RCC 7860 (cell line): ENCODE measurements at places on chromosomes 16 and 17.
A peak's percentile ranks its signal among the peaks of the same experiment; 100 is the strongest.

DNA sequence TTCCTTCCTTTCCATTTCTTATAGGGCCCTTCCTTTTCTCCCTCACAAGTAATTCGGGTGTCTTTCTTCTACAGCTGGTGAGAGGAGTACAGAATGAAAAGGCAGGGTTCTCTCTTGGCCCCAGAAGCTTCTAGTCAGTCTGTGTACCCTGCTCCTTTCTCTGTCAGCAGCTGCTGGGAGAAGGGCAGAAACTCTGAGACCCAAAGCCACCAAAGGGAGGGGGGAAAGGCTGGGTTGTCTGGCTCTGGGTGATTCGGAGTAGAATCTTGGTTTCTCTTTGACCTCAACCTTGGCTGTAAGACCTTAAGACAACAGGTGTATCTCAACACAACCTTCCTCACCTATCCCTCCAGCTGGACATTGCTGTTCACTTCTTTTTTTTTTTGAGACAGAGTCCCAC is 3.3 kb upstream of the NR1D1 start:
- DNase-seq = no peak

- no peak for DNase-seq
These were observed 116.7 kb downstream of the CACNG3 start for GRCh38 chr16:24372824-24373223.

- no peak for DNase-seq
These were observed 1048.8 kb upstream of the EEF2KMT start for GRCh38 chr16:6146356-6146755.

DNA sequence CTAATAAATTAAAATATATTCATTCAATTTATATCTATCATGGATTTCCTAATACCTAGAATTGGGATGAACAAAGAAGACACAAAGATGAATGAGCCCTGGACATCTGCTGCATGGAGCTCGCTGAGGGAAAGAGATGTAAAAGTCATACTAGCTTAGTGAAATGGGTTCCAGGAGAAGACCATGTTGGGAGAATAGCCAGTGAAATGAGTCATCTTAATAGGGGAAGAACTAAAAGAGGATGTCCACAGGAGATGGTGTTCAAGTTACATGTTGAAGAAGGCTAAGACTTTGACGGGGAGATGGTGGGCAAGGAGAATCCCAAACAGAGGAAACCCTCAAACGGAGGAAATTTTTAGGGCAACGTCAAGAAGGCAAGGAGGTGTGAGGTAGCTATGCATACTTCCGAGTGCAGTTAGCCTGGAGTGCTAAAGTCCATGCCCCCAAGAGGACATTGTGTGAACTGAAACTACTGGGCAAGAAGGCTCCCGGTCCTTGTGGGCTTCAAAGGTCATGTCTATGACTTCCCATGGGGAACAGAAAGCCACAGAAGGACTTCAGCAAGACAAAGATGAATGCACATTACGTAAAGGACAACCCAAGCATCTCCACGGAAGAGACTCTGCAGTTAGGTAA is 220.5 kb upstream of the CDH11 start:
- DNase-seq = no peak

GRCh38 chr17:78925662-78926555 is 722 bp upstream of the TIMP2 start:
- no peak for DNase-seq

- DNase-seq = no peak
These were observed at the start of gene ACE for GRCh38 chr17:63476854-63477479. Gene ACE, plus strand, starts transcription at chr17:63477061. Its CDS starts 34 bp downstream, at chr17:63477095.

GRCh38 chr17:37292429-37293139 is 83.2 kb upstream of the C17orf78 start:
- DNase-seq = no peak

DNA sequence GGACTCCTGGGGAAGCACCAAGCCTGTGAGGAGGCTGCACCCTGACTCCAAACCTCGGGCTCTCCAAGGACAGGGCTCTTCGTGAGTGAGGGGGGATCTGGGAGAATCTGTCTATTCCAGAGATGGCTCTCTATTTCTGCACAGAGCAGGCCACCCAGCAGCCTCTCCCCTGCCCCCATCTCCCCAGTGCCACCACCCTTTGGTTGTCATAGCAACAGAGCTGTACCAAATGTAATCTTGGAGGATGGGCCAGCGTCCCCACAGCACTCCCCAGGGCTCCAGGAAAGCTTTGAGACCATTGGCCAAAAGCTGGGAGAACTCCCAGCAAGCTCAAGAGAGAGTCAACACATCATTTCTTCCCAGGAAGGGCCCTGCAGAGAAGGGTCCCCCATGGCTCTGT is 49.3 kb downstream of the ABCC12 start:
- DNase-seq = no peak

- no peak for DNase-seq
These were observed 2.1 kb downstream of the SLC16A6 start for GRCh38 chr17:68288804-68289203.

GRCh38 chr17:3982113-3982512 is 17.9 kb upstream of the ATP2A3 start:
- DNase-seq = no peak

- DNase-seq = no peak
These were observed 33.5 kb upstream of the DNAH9 start for GRCh38 chr17:11564589-11565380.

GRCh38 chr17:60134396-60135150 is 15.2 kb upstream of the CA4 start:
- no peak for DNase-seq

DNA sequence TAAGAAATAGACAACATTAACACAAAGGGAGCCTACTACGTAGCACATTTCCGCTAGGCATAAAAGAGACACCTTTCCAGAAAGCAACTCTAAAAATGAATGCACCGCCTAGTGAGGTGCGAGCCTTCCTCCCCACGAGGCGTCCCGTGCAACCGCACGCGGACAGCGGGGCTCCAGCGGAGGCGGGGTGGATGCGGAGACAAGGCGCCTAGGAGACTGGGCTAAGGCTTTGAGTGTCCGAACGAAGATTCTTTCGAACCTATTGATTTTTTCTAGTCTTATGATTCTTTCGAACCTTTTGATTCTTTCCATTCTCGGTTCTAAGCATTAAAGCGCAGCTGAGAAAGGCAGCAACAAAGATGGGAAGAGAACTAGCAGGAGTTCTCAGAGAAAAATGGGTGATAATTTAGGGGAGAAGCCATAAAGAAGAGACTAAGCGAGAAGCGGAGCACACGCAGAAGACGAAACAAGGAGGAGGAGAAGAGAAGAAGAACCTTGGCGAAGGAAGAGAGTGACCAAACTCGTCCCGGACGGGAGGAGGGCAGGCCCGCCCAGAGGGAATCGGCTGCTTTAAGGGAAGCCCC is 394 bp upstream of the CPD start:
- DNase-seq = no peak

DNA sequence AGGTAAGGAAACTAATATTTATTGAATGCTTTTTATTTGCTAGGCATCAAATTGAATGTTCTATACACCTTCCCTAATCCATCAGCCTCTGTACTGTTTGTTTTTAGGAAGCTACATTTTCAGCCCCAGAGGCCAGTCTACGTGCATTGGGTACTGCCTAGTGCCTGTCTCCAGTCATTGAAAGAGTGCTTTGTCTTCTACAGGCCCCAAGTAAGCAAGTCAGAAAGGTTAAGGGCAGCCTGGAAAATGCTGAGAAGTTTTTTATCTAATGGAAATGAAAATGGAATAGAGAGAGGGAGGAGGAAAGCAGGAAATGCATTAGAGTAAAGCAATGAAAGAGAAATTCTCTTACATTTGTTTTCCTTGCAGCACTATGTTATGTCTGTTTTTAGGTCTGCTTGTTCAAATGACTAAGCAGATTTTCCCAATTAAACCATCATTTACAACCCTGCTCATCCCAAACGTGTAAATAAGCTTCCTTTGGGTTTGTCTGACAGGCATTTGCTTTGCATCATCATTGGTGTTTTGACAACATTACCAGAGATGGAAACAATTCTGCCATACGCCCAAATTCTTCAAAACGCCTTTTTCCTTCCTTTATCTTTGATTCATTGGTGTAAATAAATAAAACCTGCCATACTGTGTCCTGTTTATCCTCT is 116.0 kb upstream of the GOT2 start:
- no peak for DNase-seq

DNA sequence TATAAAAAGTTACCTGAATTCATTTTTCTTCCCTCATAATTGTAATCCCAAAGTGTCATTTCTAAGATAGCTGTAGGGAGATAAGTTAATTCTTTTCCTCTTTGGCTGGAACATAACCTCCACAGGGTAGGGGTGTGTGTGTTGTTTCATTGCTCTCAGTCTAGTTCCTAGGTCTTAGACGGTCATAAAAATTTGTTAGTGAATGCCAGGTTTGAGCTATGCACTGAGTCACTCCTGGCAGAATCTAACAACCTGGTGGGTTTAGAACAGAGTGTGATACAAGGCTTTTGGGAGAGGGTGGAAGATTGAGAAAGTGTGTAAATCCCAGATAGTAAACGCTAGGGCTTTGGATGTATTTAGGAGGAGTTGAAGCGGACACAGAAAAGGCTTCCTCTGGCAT is 894 bp upstream of the PHKG2 start:
- peak; percentile 31 for DNase-seq

DNA sequence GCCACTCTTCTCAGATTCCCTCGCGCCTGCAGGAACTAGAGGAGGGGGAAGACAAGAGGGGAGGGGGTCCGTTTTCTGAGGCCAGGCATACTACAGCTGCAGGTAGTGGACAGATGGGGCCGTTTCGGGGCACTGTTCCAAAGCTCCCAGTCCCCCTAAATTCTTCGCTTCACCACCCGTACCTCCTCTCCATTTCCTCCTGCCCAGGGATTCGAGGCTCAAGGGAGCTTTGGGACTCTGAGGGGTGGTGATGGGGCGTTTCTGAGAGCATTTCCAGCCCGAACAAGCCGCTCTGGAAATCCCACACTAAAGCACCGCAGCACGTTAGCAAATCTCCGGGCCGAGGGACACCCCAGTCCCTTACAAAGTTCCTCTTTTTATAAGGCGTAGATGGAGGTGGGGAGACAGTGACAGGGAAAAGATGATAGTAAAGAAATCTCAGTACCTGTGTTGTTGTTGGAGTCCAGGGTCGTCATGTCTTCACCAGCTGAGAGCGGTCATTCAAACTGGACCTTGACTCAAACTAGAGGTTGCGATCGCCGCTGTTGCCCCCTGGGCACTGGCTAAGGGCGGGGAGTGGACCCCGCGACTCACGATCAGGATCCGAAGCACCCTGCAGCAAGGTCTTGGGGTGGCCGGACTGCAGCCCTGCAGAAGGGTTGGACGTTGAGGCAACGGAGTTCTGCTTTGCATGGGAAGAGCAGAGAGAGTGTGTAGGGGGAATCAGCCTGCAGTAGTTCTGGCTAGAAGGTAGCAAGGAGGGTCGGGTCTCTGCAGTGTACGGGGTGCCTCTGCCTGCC is 570 bp downstream of the NR1D1 start:
- no peak for DNase-seq

GRCh38 chr17:18270046-18270931 is 9.8 kb downstream of the MIEF2 start:
- DNase-seq = no peak

DNA sequence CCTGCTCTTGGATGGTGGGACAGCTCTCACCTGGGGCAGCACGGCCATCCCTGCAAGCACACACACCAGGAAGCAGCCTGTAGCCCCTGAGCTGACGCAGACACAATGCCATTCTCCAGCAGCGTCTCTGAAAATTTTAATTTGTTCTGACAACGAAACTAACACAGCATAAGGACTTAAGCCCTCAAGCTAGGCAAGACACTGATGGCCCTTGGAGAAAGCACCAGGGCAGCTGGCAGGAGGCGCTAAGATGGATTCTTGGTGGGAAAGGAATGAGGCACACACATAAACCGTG is 2.7 kb upstream of the LIMD2 start:
- DNase-seq = no peak

- DNase-seq = no peak
These were observed 42.6 kb downstream of the GDE1 start for GRCh38 chr16:19479302-19479721.

DNA sequence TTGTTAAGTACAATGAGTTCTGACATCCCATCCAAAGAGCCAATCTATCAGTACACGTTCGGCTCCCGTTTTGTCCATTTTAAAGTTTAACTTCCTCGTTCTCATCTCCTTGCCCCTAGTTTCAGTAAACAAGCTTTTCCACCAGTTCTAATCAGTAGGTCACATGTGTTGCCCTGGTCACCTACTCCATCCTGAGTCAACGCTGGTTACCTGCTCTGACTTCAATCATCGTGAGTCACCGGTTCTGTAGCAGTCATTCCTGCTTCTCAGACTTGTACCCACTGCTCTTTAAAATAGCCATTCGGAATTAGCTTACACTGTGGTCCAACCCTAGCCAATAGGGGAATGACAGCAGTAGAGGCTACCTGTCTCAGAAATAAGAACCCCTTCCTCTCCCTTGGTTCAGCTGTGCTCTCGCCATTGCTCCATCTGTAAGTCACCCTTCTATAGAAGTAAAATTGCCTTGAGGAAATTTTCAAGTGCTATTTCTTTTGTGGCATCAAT is 191.0 kb downstream of the CPPED1 start:
- DNase-seq = peak; percentile 97
